ENCODE measurements at places on chromosomes 5 and 9.

DNA sequence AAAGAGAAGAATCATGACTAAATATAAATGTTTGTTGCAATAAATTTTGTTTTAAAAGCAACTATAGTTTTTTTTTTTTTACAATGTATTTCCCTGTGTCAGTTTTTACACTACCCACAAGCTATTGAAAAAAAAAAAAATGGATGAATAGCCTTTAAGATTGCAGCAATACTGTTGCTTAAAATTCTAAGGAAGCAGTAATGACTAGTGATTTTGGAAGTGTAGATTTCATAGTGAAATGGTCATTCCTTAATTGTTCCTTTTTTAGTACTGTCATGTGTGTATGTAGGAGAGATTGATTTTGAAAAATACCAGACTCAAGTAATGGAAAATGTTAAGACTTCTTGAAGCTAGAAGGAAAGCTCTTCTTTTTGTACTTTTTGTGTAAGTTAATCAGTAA lies 53.1 kb downstream of the NDUFS4 start:
- DNase-seq: no peak

DNA sequence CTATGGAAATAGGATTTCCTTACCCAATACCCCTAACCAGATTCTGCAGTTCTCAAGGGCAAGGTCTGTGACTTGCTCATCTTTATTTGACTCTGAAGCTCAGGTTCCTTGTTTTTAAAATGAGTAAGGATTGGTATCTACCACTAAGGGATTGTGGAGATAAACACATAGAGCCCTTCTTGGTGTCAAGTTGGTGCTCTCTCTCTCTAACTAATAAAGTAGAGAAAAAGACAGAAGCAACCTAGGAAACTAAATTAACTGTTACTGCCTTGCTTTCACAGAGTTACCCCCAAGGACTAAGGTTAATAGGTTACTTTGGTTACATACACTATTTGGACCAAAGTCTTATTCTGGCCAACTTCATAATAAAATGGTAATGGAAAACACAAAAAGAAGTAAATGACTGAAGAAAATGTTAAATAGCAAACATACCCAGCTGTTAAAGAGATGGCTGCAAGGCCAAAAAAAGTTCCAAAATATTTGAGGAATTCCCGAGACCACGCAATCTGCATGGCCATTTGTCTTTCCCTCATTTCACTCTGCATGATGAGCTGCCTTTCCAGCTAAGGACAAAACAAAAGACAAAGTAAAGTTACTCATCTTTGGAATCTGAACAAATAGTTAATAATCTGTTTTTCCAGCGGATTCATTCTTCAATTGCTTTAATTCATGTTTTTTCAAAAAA lies 21.8 kb upstream of the RLN1 start:
- DNase-seq: peak; percentile 29

DNA sequence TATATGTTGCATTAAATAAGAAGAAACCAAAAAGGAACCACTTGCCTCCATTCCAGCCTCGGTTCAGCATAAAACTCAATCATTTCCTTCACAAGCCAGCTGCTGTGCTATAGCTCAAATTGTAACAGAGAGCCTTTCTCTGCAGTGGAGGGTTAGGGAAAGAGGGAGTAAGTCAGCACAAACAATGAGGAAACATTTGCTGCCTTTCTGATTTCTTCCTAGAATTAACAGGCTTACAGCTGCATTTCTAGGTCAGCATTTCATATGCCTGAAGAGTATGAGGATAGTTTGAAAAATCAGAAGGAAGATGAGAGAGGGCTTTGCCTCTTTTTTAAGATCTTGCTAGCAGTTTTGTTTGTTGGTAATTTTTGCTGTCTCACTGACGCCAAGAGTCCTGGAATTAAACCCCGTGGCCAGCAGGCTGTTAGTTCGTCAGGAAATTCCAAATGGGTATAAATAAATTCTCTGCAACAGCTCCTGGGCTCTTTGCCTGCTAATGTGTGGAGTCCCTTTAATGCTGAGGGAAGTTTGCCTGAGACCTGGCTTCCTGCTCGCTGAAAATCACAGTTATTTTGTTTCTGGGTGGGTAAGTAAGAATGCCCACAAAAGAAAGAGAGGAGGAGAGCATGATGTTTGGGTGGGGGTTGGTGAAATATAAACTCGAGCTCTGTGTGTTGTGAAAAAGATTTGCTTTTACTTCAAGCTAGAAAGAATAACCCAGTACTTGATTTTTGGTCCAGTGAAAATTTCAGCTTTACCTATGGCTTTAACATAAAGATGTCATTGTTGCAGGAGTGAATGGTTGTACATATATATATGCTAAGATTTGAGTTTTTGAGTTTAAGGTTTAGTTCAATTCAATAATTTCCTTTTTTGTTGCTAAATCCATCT lies 148.1 kb upstream of the DMRT1 start:
- DNase-seq: peak; percentile 76

DNA sequence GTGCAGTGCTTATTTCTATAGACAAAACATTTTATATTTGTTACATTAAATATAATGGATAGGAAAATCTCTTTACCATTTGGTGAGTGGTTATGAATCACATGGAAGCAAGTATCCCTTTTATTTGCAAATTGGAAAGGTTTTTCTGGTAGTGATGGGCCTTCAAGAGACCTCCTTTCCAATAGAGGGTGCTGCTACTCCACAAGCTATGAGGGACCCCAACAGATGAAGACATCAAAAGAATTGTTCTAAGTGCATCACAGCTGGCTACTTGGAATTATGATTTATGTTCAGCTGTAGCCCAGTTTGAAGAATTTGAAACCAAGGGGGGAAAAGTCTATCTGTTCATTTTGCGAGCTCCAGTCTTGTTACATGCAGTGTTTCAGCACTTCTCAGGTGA lies 493.7 kb upstream of the SGCD start:
- DNase-seq: peak; percentile 66

DNA sequence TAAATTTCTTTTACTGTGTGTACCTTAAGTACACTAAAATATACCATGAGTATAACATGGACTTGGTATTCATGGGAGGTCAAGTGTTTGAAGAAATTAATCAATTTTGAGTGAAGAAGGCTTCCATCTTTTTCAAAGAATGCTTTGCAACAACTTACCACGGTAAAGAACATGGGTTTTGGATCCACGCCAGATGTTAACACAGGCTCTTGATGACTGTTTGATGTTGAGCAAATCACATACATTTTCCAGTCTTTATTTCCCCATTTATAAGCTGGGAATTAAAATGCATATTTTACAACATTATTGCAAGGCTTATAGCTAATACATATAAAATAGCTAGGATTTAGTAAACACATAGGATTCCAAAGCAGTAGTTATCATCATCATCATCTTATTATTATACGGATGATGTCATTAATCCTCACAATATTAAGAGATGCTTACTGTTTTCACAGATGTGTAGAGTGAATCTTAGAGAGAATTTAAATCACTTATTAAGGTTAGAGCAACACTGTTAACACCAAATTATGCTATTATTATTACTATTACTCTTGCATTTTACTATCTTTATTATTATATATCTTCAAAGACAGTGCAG lies 362.0 kb downstream of the PRELID2 start:
- DNase-seq: no peak

DNA sequence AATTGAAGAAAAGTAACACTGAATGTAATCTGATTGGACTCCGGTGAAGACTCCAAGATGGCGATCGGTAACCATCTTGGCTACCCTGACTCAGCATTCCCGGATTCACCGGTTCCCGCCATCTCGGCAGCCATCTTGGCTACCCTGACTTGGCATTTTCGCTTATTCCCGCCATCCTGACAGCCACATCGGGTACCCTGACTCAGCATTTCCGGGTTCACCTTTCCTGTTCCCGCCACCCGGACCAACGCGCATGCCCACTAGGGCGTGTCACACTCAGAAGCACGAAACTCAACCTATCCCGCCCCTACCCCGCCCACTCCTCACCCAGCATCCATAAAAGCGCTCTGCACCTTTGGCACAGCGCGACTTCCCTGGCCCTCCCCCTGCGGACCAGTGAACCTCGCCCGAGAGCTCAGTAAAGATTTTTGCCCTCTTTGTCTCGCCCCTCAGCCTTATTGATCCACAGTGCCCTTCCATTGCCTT lies 17.2 kb downstream of the SPTLC1 start:
- peak; percentile 38 for DNase-seq
